ENCODE measurements at places on chromosomes 5 and 9. TPM values are rescaled to one million over a fixed set of nuclear protein-coding genes. Genes with fewer than 3 reads are reported as not detected.

GRCh38 chr9:93270976-93271375 lies 87.0 kb downstream of the WNK2 start:
- H3K4me3 ChIP-seq, result no peak overlapping the region
- peaks cover 4% of the 10 kb centered on the region for H3K27me3 ChIP-seq
- H3K4me1 ChIP-seq, result no peaks in the 10 kb centered on the region
- no peak overlapping the region for H3K27ac ChIP-seq
- H3K36me3 ChIP-seq, result no peaks in the 10 kb centered on the region
- no peak for DNase-seq

DNA sequence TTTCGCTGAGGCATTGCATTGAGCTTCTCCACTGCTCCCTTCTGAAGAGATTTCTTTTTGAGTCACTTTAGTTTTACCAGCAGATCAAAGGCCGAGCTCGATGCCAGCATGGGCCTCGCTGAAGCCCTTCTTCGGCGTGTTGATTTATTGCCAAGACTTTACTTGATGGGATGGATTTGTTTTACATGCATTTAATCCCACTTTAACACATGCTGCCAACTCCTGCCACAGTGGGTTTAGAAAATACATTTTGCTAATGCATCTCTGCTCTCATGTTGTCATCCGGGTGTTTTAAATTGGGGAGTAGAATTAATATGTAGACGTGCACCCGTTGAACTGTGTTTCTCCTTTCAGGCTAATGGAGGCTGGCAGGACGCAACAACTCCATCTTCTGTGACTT lies 218.3 kb downstream of the PBX3 start:
- no peak overlapping the region for H3K4me3 ChIP-seq
- no peaks in the 10 kb centered on the region for H3K27me3 ChIP-seq
- H3K4me1 ChIP-seq, result peaks cover 8% of the 10 kb centered on the region
- no peak for DNase-seq
- no peak overlapping the region for H3K27ac ChIP-seq
- H3K36me3 ChIP-seq, result no peaks in the 10 kb centered on the region

- H3K4me1 ChIP-seq, result no peaks in the 10 kb centered on the region
- no peak overlapping the region for H3K27ac ChIP-seq
- DNase-seq, result no peak
- peaks cover 12% of the 10 kb centered on the region for H3K36me3 ChIP-seq
- no peak overlapping the region for H3K4me3 ChIP-seq
- H3K27me3 ChIP-seq, result no peaks in the 10 kb centered on the region
These were observed 91.6 kb downstream of the PRELID2 start for GRCh38 chr5:145743396-145744061.

DNA sequence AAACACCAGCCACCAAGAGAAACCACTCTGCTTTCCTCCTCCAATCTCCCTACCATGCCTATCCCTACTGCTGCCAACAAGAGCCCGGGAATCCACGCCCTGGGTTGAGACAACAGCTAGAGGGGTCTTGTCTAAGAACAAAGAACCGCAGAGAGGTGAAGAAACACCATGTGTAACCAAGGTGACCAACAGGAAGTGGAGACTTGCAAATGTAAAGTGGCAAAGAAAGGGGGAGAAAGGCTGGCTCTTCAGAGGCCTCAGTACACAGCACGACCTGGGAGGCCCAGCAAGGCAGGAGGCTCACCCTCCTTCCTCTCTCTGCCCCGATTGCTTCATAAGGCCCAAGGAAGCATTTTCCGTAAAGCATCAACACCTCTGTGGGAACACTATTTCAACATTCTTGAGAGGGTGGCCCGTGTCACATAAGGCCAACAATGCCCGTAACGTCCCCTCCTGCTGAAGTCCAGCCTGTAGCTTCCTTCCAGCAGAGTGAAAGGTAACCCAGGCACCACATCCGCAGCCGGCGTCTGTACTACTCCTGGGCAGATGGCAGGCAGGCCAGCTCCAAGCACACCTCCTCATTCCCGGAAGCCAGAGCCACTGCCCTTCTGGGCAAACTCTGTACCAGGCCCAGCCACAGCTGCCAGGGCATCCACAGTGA lies 18.3 kb downstream of the CCNJL start:
- H3K36me3 ChIP-seq, result no peaks in the 10 kb centered on the region
- no peak overlapping the region for H3K4me3 ChIP-seq
- DNase-seq, result no peak
- H3K27me3 ChIP-seq, result no peaks in the 10 kb centered on the region
- H3K4me1 ChIP-seq, result no peaks in the 10 kb centered on the region

DNA sequence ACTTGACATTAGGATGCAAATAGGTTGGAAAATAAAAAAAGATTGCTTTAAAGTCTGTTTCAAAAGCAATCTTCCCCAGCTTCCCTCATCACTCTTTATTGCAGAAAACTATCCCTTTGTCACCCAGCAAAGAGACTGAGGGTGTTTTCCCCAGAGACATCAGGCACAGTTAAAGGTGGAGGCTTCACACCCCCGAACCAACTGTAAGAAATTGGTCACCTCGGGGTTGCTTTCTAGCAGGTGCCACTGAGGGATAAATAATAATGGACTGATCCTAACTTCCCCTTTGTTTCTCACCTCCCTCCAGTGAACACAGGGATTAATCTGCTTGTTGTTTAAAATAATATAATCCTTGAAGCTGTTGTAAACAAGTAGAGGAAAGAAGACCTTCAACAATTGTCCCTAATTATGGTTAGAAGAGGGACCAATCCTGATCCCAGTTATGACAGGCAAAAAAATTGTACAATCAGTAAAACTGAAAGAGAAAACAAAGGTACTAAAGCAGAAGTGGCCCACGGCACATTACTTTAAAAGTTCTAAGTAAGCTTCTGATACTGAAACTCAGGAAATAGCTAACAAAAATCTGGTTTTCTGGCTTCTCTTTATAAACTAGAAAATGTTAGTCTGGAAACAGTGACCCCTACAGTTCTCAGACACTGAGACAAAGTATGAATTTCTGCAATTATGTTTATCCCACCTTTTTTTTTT lies 6.6 kb upstream of the PCSK1 start:
- no peak overlapping the region for H3K4me3 ChIP-seq
- no peaks in the 10 kb centered on the region for H3K4me1 ChIP-seq
- H3K36me3 ChIP-seq, result no peaks in the 10 kb centered on the region
- H3K27ac ChIP-seq, result no peak overlapping the region

The PCDHGB1 gene
- 4.3 TPM for total RNA-seq

The SLC44A1 gene
- total RNA-seq, result 71.2 TPM

DNA sequence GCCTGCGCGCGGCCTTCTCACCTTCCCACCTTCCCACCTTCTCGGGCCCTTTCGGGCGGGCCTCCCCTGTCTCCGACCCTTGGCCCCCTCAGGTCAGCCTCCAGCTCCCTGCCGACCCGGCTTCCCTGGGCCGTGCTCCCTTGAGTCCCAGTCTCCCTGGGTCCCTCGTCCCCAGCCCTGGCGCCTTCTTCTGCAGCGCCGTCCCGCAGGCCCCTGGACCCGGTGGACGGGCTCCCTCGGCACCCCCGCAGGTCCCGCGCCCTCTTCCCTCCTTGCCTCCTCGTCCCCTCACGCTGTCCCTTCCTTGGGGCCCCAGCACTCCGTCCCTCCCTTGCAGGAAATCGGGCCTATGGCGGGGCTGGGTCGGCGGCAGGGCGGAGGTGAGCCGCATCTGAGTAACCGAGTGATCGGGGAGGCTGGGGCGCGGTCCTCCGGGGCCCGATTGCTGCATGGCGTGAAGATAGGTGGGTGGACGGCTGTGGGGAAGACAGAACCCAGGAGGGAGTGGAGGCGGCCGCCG lies 7.6 kb downstream of the ARPC5L start:
- no peaks in the 10 kb centered on the region for H3K27me3 ChIP-seq
- peaks cover 17% of the 10 kb centered on the region for H3K36me3 ChIP-seq
- DNase-seq, result no peak
- H3K4me1 ChIP-seq, result peaks cover 46% of the 10 kb centered on the region

GRCh38 chr9:4116071-4116581 lies 183.7 kb downstream of the GLIS3 start:
- no peaks in the 10 kb centered on the region for H3K4me1 ChIP-seq
- no peak for DNase-seq
- H3K27me3 ChIP-seq, result no peaks in the 10 kb centered on the region
- no peaks in the 10 kb centered on the region for H3K36me3 ChIP-seq
- no peak overlapping the region for H3K4me3 ChIP-seq

DNA sequence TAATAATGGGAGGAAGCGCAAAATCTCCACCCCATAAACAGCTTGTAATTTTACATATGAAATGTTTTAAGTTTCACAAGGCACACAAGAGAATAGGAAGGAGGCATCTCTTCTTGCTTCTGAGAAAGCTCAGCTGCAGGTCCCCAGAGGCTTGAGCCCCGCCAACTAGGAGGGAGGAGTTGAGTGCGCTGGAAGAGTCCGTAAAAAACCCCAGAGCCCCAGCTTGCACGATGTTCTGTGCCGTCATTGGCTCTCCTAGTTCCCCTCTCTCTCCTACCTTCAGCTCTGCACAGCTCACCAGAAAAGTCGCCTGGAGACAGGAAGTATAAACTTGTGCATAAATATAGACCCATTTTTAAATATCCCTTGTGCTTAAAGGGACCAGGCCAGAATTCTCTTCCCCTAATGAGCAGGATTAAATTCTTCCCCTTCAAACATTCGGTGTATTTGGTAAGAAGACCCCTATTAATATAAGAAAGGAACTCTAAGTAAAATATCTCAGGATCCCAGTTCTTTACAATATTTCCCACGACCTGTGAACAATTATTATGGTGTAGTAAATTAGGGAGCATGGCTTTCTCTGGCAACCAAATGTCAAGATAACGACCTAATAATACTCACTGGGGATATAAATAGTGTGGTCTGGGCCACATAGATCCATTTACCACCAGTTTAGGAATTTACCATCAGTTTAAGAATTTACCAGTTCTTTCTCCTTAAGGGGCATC lies 13.7 kb downstream of the GLRX start:
- no peak overlapping the region for H3K4me3 ChIP-seq
- H3K36me3 ChIP-seq, result no peaks in the 10 kb centered on the region
- H3K27me3 ChIP-seq, result no peaks in the 10 kb centered on the region
- H3K4me1 ChIP-seq, result peaks cover 26% of the 10 kb centered on the region
- peak overlapping the region; percentile 76 for H3K27ac ChIP-seq

DNA sequence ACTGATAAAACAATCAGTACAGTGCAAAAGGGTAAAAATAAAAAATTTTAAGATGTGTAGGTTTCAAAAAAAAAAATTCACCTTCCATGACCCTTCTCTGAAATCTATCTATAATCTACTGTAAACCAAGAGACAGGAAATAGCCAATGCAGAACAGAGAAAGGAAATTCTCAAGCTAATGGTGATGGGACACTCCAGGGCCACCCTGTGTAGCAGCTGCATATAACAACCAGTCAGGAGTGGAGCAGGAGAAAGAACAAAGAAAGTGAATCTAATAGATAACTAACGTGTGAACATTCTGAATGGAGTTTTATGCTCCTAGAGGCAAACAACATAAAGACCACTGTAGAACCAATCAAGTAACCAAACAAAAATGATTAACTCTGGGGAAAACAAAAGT lies 16.6 kb downstream of the SPTLC1 start:
- no peak for DNase-seq
- no peaks in the 10 kb centered on the region for H3K36me3 ChIP-seq
- H3K27me3 ChIP-seq, result no peaks in the 10 kb centered on the region
- H3K4me1 ChIP-seq, result no peaks in the 10 kb centered on the region

DNA sequence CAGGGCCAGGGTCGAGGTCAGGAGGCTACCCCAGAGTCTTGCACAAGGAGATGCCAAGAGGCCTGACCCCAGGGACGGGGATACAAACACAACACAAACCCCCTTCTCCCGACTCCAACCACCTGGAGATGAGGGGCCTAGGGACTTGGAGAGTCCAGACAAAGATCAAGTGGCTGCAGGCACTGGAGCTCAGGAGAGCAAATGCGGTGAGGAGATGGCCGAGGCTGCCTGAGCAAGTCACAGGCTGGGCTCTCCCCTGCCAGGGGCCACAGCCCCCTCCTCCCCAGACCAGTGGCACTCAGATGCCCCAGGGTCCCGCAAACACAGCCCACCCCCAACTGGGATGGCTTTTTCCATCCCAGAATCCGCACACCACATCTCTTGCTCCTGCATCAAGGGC lies 15.8 kb downstream of the SH3GLB2 start:
- H3K27ac ChIP-seq, result no peak overlapping the region
- DNase-seq, result no peak
- H3K27me3 ChIP-seq, result no peaks in the 10 kb centered on the region

DNA sequence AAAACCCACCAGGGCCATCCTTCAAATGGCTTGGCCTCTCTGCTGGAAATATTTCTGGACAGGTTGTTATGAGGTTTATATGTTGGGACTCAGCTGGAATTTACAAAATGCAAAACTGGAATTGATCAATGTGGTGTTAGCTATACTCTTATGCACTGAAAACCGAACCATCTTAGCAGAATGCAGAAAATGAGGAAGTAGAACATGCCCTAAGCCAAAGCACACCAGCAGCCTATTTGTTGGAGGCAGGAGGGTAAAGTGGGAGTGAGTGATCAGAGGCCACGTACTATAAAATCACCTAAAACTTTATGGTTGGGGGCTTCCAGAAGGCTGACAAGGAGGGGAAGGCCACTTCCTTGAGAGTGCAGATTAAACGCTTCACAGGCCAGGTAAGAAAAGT lies 63.6 kb upstream of the C5orf63 start:
- no peak overlapping the region for H3K27ac ChIP-seq
- no peaks in the 10 kb centered on the region for H3K4me1 ChIP-seq
- no peaks in the 10 kb centered on the region for H3K27me3 ChIP-seq
- no peak for DNase-seq

GRCh38 chr9:85514256-85514655 lies 227.5 kb downstream of the AGTPBP1 start:
- H3K27ac ChIP-seq, result no peak overlapping the region
- H3K4me3 ChIP-seq, result no peak overlapping the region
- no peak for DNase-seq
- H3K4me1 ChIP-seq, result no peaks in the 10 kb centered on the region

GRCh38 chr5:133381041-133381440 lies 231.3 kb downstream of the FSTL4 start:
- no peaks in the 10 kb centered on the region for H3K4me1 ChIP-seq
- no peaks in the 10 kb centered on the region for H3K27me3 ChIP-seq
- DNase-seq, result no peak
- no peak overlapping the region for H3K4me3 ChIP-seq
